CMK (cell line): ENCODE measurements at places on chromosomes 5 and 9.
A peak's percentile ranks its signal among the peaks of the same experiment; 100 is the strongest.

DNA sequence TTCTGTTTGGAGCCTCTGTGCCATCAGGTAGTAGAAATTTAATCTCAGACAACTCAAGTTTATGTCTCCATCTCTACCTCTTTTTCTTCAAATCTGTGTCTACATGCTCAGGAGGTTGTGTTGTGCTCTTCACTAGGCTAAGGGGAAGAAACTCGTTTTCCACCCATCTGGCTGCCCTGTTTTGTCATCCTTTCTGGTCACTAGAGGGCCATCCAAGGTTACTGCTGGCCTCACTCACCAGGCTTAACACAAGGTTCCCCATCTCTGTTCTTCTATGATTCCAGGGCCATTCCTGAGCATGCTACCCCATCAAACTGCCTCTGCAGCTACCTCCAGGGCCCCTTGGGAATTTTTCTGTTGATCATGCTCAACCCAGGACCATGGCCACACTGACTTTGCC, 213.3 kb upstream of the FBXL7 start:
- no peak for DNase-seq

GRCh38 chr9:95504053-95504963, 12.5 kb downstream of the PTCH1 start:
- DNase-seq, result no peak

GRCh38 chr5:13653709-13654108, 290.8 kb downstream of the DNAH5 start:
- DNase-seq, result no peak

GRCh38 chr5:60526336-60526875, 173.6 kb downstream of the DEPDC1B start:
- DNase-seq, result no peak

GRCh38 chr9:95083086-95083768, 234.3 kb downstream of the FANCC start:
- DNase-seq, result no peak

DNA sequence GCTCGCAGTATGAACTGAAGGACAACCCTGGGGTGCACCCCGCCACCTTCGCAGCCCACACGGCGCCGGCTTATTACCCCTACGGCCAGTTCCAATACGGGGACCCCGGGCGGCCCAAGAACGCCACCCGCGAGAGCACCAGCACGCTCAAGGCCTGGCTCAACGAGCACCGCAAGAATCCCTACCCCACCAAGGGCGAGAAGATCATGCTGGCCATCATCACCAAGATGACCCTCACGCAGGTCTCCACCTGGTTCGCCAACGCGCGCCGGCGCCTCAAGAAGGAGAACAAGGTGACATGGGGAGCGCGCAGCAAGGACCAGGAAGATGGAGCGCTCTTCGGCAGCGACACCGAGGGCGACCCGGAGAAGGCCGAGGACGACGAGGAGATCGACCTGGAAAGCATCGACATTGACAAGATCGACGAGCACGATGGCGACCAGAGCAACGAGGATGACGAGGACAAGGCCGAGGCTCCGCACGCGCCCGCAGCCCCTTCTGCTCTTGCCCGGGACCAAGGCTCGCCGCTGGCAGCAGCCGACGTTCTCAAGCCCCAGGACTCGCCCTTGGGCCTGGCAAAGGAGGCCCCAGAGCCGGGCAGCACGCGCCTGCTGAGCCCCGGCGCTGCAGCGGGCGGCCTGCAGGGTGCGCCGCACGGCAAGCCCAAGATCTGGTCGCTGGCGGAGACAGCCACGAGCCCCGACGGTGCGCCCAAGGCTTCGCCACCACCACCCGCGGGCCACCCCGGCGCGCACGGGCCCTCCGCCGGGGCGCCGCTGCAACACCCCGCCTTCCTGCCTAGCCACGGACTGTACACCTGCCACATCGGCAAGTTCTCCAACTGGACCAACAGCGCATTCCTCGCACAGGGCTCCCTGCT, 3.8 kb downstream of the IRX1 start:
- DNase-seq, result no peak

DNA sequence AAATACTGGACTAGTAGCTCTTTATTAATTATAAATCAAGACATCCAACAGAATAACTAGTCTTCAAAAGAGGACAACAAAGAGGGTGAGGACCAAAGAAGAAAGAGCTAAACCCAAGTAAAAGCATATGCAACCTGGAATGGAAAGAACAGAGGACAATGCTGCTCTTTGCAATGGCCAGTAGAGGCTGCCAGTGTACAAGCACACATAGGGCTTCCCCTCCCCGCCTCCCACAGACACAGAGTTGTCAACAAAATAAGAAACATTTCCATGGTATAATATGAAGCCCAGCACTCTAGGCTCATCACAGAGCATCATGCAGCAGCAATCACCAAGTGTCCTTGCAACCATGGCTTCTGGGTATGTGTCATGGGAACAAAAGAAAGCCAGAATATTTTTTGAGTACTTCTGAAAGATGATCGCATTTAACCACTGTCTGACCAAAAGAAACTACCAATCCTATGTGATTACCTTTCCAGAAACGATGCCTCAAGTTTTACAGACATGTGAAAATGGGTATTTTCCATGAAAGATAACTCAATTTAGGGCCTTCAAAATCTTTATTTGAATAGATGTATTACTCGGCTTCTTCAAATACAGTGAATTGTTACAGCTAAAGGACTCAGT, 58.1 kb downstream of the RFX3 start:
- DNase-seq, result peak; percentile 20

- no peak for DNase-seq
Observed at GRCh38 chr5:171680485-171680884, 105.1 kb upstream of the SMIM23 start.

GRCh38 chr5:133760532-133760931, 148.2 kb upstream of the FSTL4 start:
- no peak for DNase-seq

- DNase-seq, result no peak
Observed at GRCh38 chr9:68418259-68418845, 61.9 kb downstream of the PGM5 start.

- no peak for DNase-seq
Observed at GRCh38 chr9:108142504-108143201, 653.1 kb upstream of the KLF4 start.

GRCh38 chr5:81995407-81995806, 23.6 kb downstream of the ATG10 start:
- no peak for DNase-seq

- DNase-seq, result no peak
Observed at GRCh38 chr5:167785901-167786300, 505.5 kb upstream of the WWC1 start.

DNA sequence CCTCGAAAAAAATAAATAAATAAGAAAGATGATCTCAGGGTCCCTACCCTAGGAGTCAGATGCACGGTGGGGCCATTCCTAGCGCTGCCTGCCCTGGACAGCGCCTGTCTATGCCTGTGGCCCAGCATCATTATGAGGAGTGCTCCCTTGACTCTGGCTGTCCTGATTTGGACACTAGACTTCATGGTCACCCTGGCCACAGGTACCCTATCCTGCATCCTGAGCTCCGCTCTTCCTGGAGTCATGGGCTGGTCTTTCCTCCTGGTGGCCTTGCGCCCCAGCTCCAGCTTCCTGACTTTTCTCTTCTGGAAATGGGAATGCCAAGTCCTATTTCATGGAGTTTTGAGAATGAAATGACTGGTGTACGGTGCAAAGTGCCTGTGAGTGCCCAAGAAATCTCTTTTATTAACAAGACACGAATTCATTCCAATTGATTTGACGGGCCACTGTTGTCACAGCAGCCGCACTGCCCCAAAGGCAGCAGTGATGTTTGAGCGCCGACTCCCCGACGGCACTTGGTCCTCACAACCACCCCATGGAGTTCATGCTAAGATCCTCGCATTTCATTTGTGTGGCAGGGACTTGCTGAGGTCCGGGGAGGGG, 564 bp upstream of the AIF1L start:
- DNase-seq, result no peak

DNA sequence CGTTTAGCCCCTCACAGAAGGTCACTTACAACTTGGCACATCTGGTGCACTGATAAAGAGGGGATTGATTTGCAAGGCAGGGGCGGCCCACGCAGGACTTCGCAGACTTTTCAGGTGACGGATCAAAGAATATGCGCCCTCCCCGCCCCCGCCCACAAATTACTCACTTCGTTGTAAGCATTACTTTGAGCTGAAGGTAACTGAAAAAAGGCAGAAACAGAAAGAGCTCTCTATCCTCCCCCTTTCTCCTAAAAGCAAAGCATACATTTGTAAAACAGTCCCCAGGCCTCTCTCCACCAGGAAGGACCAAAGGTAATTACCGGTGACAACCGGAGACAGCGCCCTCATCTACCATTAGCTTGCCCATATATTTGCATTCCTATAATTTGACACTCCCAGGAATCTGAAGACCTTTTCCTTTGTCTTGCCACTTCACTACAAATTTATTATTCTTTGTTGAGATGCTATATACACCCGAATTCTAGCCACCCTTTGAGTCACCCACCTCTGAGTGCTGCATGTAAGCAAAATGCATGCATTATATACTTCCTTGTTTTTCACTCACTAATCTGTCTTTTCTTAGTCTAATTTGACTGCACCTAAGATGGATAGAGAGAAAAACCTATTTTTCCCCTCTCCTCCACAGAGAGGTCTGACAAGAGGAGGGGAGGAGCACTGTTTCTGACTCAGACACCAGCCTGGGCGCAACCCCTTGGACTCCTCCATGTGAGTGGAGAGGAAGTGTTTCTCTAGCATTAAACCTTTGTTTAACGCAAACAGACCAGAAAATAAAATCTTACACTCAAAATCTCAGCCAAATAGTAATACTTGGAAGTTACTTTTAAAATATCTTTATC, 74.7 kb upstream of the SPIN1 start:
- no peak for DNase-seq

DNA sequence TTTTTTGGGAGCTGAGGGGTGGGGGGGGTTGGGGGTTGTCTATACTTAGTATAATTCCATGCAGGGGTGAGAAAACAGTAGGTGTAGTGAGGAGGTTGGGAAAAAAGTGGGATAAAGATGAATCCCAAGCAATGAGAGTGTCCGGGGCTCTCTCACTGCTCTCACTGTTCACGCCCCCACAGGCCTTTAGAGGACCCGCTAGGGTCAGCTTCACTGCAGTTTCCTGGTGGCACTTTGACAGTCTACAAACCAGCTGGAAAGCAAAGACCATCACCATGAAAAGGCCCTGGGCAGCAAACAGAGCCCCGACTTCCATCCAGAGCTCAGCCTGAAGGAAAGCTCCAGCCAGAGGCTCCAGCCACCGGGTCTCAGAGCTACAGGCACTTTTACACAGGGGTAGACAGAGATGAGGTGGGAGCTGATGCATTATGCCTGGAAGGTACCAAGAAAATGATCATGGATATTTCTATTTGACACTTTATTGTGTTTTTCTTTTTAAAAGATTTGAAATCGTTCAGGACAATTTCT, 355.1 kb downstream of the ADAMTS6 start:
- DNase-seq, result no peak

GRCh38 chr5:15079566-15079965, 208.0 kb upstream of the ANKH start:
- DNase-seq, result no peak
